ENCODE measurements at places on chromosomes 5 and 9. TPM values are rescaled to one million over a fixed set of nuclear protein-coding genes. Genes with fewer than 3 reads are reported as not detected.

The VLDLR gene
- total RNA-seq: 144 TPM

DNA sequence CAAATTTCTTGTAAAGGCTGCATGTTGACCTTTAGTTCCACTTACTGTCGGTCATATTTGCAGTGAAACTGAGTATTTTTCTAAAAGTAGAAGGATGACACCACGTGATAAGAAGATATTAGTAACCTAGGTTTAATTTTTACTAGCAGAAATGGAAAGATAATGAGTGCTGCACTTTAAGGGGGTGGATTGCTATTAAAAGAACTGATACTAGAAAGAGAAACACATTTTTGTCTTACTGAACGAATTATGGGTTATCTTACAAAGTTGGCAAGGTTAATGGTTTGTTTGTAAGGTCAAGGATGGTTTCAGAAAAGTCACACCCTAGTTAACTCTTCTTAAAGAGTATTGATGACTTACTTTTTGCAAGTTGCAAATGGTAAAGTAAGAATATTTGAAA is 2.4 kb downstream of the MACIR start:
- no peak for DNase-seq

The NAIP gene
- 4.7 TPM for total RNA-seq

The ZDHHC11B gene
- total RNA-seq: 11.0 TPM

DNA sequence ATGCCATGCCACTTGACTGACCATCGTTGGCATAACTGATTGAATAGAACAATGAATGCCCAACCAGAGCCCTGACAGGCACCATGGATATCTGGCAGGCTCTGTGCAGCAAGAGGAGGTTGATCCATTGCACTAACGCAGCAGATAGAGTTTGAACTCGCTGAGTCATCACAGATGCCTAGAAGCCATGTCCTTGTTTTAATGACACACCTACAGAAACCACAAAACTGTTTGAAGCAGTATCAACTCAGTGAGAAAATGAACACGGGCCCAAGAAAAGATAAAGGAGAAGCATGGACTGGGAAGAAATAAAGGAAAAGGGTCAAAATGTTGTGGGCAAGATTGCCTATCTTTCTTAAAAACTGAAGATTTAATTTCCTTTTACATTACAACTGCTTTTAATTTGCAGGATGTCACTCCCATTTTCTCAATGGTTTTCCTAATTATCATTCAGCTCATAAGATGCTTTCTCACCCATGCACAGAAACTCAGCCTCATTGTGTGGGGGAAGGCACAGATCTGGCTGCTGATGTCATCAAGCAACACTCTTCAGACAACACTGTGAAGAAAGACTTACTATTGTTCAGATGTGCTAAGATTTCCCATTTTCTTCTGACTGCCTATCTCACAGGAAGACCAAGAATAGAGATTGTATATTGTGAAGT is 129.0 kb downstream of the PIK3R1 start:
- no peak for DNase-seq

The APBA1 gene
- total RNA-seq: 1.9 TPM

DNA sequence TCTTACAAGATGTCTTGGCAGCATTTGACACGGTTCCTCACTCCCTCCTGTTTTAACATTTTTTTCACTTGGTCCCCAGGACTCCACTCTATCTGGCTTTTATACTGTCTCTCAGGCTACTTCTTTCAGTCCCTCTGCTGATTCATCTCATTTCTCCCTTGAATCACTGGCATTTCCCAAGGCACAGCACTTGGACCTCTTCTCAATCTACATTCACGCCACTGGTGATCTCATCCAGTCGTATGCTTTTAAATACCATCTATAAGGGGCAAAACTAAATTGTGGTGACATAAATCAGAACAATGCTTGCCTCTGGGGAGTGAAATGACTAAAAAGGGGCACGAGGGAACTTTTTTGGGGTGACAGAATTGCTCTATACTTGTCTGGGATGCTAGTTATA is 47.1 kb downstream of the MAPKAP1 start:
- DNase-seq: no peak

DNA sequence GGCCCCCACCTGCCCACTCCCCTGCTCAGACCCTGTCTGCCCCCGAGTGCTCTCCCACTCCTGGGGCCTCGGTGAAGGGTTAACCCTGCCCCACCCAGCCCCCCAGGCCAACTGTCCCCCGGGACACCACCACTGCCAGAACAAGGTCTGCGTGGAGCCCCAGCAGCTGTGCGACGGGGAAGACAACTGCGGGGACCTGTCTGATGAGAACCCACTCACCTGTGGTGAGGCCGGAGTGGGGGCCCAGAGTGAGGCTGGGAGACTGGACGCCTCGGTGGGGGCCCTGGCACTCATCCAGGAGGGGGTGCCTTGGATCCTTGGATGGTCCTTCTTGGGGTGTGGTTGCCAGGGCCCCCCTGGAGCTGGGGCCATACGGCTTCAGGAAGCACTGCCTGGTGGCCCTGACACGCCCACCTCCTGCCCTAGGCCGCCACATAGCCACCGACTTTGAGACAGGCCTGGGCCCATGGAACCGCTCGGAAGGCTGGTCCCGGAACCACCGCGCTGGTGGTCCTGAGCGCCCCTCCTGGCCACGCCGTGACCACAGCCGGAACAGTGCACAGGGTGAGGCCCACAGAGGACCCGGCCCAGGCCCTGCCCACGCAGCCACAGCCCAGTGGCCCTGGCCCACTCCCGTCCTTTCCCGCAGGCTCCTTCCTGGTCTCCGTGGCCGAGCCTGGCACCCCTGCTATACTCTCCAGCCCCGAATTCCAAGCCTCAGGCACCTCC is 2.1 kb downstream of the MAMDC4 start:
- DNase-seq: peak; percentile 22

GRCh38 chr9:135941288-135941995 is 19.7 kb downstream of the UBAC1 start:
- no peak for DNase-seq

DNA sequence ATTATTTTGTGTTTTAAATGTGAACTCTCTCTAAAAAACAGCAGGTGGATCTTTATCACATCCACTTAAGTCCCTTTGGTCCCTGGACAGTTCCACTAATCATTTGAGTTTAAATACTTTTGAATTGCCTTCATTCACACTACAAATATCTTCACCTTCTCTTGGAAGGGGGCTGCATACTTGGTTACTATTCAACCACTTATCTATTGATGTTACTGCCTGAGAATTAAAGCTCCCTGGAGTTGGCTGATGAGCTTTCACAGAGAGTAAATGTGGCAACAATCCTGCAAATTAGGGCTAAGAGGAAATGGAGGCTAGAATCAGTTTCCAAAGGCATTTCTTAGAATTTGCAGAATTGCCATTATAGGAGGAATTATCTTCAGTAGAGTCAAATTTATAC is 180.4 kb downstream of the ST8SIA4 start:
- DNase-seq: no peak

GRCh38 chr5:23820765-23821471 is 313.5 kb downstream of the PRDM9 start:
- no peak for DNase-seq

DNA sequence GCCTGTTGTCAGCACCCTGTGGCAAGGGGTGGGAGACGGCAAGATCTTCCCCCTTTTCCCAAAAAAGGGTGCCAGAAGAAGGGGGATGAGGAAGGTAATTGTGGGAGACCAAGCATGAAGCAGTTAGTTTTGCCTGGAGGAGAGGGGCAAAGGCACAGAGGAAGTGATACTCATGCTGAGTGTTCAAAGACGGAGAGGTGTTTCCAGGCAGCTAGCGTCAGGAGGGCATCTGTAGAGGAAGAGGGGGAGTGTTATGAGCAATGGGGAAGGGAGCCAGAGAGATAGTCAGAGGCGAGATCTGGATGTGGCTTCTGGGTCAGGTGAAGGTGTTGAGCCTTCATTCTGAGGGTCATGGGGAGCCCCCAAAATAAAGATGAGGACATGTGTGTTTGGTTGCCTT is 26.9 kb upstream of the ADAM19 start:
- DNase-seq: no peak

DNA sequence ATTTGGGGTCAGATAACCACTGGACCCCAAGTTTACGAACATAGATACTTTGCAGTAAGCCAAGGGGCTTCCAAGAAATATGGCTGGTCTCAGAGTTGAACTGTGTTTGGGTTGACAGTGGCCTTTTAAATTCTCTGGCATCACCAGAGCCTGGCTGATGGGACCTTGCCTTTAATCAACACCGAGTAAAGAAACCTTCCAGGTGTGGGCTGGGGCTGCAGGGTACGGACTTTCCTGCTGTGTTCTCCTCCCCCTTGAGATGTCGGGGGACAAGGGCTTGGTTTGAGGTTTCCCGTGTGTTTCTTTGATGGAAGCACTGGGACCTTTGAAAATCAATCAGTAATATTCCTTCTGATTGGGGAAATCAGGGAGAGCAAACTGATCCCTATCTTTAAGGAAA is 140.1 kb downstream of the MTX3 start:
- DNase-seq: no peak

- no peak for DNase-seq
Observed at GRCh38 chr5:74146796-74147195, 493.7 kb downstream of the ENC1 start.

The BARHL1 gene
- total RNA-seq: not detected

DNA sequence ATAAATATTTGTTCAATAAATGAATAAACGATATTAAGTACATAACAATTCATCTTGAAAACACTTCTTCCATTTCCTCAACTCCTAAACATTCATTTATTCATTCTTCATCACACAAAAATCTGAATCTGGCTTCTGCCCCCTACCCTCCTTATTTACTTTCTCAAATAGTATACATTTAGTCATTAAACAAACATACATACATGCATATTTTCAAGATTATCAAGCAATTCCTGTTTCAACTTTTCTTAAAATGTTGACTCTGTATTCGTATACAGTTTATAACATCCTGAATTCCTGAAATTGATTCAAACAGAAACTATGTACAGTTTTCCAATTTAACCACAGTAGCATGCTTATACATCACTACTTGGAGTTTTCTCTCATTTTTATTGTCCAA is 129.0 kb downstream of the MUSK start:
- DNase-seq: no peak

DNA sequence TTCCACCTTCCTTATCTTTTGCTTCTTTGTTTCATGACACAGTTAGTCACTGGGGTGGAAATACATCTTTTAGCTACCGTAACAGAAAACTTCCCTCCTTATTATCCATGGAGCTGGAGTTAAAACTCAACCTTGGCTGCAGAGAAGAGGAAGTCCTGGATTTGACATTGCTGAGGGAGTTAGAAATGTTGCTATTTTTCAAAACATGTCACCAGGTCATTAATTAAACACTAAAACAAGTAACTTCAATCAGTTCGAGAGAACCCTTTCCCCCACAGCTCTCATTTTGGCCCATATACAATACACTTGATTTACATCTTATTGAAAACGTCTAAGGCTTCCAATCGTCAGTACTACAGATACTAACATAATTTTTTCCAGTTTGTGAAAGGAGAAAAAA is 237.9 kb upstream of the CD180 start:
- DNase-seq: no peak

DNA sequence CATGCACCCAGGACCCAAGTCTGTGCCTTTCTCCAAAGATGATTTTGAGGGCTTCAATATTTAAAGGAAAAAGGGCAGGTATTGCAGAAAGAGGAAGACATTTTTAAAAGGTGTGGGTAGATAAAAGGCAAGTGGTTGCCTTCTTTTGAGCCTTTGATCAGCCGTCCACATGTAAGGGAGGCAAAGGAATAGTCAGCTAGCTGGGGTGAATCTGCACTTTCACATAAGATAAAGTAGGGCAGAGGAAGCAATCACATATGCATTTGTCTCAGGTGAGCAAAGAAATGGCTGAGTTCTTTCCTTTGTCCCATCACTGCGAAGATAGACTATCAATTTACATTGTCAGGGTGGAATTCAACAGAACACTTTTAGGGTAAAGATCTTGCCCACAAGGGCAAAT is 19.9 kb downstream of the MGAT1 start:
- DNase-seq: no peak

GRCh38 chr5:66830636-66831035 is 234.4 kb downstream of the MAST4 start:
- DNase-seq: no peak

- DNase-seq: no peak
Observed at GRCh38 chr5:127326431-127326830, 35.8 kb downstream of the MEGF10 start.

DNA sequence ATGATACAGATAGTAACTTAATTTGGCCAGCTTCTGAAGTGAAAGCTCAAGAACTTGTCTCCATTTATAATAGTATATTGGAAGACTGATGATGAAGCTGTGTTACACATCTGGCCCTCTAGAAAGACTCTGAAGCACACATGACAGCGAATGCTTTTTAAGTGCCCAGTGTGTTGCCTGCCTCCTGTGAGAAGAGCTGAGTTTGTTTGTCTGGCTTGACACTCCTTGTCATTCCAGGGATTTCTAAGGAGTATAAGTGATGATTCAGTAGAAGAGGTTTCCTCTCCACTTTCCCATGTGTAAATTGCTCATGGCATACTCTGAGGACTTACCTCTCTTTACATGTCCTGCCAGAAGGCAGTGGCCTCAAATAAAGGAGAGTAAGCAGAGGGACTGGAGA is 30.4 kb upstream of the LRRTM2 start:
- DNase-seq: no peak

DNA sequence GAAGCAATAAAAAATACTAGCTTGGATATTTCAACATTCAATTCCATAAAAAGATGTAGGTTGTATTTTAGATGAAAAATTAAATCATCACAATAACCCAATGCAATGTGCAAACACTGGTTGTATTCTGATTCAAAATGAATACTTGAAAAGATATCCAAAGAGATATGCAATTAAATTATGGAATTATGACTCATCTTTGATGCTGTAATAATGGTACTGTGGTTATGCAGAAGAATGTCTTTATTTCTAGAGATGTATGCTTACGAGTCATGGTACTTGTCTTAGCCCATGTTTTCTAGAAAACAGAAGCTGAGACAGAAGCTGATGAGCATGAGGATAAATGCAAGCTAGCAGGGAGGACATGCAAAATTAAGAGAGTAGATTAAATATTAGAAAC is 1941.4 kb upstream of the NUDT12 start:
- no peak for DNase-seq

GRCh38 chr9:135906291-135907005 is 898 bp downstream of the CAMSAP1 start:
- no peak for DNase-seq

The NIPAL4 gene
- not detected for total RNA-seq

GRCh38 chr9:96048956-96049831 is 173.7 kb downstream of the ERCC6L2 start:
- DNase-seq: peak; percentile 58

DNA sequence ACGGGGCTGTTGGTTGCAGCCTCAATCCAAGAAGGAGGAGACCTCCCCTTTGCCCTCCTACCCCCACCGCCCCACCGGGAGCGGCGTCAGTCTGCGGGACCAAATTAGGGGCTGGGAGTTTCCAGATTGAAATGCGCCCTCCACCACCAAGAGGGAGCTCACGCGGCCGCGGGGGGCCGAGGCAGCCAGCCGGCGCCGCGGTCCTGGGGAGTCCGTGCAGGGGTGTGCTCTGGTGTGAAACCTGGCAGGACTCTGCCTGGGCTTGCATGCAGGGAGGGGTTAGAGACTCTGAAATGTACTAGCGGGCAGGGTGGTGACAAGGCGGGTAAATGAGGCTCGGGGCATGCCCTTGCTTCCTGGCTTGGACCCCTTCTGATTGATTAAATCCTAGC is 989 bp upstream of the FBN2 start:
- DNase-seq: peak; percentile 24

All from heart right ventricle (tissue), 16 donors.